ENCODE measurements at places on chromosomes 4 and X.

DNA sequence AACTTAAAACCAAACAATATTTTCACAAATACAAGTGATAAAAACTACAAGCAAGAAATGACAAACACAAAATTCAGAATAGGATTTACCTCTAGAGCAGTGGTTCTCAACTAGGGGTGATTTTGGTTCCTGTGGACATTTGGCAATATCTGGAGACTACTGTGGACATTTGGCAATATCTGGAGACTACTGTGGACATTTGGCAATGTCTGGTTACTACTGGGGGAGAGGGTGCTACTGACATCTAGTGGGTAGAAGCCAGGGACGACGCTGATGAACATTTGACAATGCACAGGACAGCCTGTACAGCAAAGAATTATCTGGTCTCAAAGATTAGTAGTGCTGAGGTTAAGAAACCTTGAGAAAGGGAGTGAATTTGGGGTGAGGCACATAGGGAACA lies 169.8 kb downstream of the CLCN4 start:
- no peak for DNase-seq

DNA sequence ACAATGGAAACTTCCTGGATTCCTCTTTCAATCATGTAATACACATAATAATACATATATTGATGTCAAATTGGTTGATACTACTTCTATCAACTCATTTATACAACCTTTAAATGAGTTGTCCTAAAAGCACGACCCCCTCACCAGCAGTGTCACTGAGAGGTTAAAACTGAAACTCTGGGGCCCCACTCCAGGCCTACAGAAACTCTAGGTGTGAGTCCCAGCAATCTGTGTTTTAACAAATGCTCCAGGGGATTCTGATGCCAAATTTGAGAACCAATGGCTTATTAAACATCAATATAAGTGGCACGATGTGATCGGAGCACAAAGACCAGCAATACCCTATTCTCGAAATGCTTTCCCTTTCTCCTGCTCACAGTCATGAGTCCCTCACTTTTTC lies 47.9 kb downstream of the ATP8A1 start:
- DNase-seq = no peak

DNA sequence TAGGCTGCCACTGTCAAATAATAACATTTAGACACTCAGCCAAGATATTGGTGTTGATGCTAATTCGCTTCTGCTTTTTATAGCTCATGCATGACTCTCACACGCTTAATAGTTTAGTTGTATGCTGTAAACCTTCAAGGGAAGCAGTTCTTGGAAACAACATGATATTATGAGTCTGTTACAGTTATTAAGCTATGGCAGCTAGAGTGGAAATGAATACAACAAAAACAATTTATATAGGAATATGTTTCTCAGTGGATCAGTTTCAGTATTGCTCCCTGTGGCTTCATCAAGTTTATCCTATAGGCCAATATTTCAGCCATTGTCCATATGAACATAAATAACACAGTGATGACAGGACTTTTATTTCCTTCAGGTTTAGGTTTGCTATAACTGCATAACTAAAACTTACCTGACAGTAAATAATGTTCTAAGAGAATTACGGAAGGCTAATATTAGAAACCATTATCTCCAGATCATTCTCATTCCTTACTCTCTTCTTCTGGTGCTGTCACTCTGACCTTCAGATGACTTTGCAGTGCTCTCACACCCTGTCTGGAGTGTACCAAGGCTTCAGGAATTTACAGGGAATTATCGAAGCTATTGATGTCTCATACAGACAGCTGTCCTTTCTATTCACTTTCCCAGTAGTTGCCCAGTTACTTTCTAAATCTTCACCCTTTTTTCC lies 555.0 kb downstream of the ANKRD50 start:
- DNase-seq = no peak

DNA sequence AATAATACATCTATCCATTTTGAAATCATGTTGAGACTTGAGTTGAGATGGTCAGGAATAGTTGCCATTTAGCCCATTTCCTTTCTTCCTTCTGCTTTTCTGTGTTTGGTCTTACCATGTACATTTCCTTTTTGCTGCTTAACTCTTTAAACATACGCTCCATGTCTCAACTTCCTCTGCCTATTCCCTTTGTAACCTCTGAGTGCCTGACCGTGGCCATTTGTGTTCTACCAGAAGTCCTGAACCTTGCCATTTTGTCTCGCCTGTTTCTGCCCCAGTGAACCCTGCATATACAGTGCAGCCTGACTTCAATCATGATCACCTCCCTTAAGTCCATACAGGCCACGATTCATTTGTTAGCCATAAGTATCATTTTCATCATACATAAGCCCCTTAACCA lies 169.0 kb downstream of the RAPGEF2 start:
- no peak for DNase-seq

- no peak for DNase-seq
Observed at GRCh38 chrX:110414273-110414672, 55.6 kb downstream of the RTL9 start.

DNA sequence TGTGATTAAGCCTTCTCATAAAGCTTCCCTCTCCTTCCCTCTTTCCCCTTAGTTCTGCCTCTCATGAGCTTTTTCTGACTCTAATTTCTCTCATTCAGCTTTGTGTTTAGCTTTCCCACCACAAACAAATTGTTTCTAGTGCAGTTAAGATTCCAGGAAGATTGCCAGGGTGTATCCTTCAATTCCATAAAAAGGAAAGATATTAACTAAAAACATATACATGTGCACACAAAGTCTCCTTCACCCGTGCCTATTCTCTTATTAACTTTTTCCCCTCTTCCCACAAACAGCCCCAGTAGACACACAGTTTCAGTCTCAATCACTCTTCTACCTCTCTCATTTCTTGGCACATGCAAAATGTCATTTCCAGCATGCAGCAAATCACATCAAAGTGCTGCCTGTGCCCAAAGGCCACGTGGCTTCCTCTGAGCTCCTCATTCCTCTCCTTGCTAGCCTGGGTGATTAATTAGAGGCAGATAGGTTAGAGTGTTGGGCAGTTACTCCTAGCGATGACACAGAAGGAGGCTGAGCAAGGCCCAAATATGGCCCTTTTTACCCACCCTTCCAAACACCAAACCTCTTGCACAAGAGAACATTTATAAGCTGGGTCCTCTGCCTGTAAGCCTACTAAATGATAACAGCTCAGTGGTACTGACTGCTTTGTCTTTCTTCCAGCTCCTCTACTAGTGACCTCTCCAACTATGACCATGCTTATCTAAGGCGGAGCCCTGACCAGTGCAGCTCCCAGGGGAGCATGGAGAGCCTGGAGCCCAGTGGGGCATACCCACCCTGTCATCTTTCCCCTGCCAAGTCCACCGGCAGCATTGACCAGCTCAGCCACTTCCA lies 159.6 kb downstream of the SOWAHB start:
- no peak for DNase-seq

DNA sequence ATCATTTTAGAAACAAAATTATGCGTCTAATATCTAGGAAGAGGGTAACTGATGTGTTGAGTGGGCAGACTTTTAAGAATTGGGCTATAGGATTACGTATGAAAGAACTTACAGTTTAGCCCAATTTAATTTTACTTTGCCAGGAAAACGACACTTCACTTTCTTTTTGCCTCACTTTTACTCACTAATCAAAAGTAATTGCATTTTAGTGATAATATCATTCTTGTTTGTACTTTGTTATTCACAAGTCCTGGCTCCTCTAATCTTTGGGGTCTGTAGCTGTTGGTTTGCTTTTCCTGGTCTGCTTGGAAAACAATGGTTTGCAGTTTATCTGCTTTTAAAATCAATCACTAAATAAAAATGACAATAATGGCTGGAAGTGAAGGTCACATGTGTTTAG lies 2.9 kb upstream of the ARX start:
- no peak for DNase-seq

- DNase-seq = no peak
Observed at GRCh38 chrX:133544778-133545177, 129.5 kb upstream of the GPC4 start.

DNA sequence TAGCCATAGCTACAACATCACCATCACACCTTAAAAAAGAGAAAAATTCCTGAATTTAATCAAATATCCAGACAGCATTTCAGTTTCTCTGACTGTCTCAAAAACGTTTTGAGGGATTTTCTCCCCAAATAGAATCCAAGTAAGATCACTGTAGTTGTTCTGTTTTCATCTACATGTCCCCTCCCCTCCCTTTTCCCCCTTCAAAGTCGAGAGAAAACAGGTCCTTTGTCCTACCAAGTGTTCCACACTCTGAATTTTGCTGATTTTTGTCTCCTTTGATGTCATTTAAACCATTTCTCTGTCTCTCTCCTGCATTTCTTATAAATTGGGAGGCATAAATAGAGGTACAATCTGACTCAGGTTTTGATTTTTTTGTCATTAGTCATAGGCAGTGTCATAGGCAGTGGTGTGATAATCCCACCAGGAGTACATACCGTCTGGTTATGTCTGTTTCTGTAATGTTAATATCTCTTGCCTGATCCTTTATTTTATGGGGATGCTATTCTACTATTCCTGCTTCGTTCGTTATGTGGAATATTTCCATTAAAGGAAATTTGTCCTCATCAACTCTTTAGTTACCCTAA lies 348.6 kb downstream of the PTTG2 start:
- DNase-seq = no peak

GRCh38 chr4:163922302-163922701 lies 427.8 kb downstream of the TMA16 start:
- no peak for DNase-seq

- DNase-seq = no peak
Observed at GRCh38 chrX:132046533-132046932, 23.4 kb downstream of the STK26 start.

- no peak for DNase-seq
Observed at GRCh38 chr4:146095091-146095690, 80.3 kb upstream of the LSM6 start.

DNA sequence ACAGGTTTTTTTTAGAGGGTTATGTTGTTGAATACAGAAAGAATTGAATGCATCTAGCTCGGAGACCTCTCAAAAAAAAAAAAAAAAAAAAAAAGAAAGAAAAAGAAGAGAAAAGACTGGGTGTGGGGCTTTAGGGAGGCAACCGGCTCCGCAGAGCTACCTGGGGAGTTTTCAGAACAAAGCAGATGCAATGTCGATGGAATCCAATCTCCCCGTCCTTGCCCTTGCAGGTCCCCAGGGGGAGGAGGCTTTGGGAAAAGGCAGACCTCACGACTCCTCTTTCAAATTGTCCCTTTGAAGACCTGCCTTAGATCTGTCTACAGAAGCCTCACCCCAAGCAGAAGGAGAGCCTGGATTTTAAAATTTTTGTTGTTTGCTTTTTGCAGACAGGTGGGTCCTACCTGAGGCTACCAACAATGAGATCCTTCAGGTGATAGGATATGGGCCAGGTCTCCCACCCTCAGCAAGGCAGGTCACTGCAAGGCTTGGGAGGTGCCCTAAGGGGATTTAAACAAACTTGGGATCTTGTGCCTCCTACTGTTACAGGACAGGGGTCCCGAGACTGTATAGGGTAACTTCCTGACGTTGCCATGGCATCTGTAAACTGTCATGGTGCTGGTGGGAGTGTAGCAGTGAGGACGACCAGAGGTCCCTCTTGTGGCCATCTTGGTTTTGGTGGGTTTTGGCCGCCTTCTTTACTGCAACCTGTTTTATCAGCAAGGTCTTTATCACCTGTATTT lies 75.2 kb upstream of the PRKX start:
- no peak for DNase-seq

- no peak for DNase-seq
Observed at GRCh38 chrX:23434356-23434884, 99.8 kb downstream of the PTCHD1 start.

- DNase-seq = no peak
Observed at GRCh38 chr4:176453079-176453478, 133.3 kb downstream of the SPCS3 start.

DNA sequence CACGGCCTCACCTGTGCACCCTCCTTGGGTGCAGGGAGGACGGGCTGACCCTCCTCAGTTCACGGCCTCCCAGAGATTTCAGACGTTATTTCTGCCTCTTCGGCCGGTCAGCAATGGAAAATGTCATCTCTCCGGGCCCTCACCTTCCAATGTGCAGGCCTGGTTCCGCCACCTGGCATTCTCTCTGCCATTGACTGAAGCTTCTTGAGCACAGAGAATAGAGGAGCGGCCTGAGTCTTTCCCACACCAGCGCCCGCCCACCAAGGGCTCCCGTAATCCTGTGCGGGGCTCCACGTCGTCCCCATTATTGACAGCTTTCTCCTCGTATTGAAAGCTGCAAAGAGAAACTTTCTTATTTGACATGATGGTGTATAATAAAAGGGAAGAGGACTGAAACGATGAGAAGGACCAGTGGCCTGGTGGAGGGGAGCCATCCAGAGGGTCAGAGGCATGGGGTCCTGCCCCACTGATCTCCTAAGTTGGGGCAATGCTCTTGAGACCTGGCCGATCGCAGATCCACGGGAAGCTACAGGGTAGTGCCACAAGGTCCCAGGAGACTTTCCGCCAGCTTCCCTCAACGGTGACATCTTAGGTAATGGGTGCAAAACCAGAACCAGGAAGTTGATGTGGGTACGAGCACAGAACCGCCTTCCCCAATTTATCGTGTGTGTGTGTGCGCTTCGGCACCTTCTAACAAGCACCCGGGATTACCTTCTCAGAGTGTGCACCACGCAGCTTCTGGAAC lies 20.6 kb downstream of the HTRA3 start:
- DNase-seq = no peak

GRCh38 chr4:109910256-109910655 lies 2.4 kb upstream of the EGF start:
- DNase-seq = no peak

DNA sequence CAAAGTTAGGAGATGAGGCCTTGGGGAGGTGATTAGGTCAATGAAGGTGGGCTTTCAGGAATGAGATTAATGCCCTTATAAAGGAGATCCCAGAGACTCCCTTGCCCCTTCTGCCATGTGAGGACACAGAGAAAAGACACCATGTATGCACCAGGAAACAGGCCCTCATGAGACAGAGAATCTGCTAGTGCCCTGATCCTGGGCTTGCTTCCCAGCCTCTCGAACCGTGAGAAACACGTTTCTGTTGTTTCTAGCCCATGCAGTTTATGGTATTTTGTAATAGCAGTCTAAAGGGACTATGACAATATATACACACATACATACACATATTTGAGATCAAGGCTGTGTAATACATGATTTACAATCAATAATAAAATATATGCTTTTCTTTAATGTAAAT lies 41.4 kb upstream of the ENPP6 start:
- no peak for DNase-seq

DNA sequence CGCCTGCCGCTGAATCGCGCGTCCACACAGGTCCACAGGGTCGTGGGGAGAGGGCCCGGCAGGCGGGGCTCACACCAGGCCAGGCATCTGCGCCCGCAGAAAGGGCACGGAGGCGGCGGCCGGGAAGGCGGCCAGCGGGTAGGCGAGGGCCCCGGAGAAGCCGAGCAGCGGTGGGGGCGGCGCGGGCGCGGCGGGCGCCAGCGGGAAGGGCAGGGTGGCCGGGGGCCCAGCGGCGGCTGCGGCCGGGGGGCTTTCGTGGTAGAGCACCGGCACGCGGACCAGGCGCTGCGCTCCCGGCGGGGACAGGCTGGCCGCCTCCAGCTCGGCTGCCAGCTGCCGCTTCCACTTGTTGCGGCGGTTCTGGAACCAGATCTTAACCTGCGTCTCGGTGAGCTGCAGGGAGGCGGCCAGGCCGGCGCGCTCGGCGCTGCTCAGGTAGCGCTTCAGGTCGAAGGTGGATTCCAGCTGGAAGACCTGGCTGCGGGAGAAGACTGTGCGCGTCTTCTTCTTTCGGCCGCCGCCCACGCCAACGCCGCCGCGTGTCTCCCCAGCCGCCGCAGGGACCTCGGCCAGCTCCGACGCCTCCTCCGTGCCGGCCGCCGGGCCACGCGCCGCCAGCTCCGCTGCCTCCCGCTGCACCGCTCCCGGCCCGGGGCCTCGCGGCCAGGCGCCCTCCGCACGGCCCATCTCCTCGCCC lies 3.9 kb downstream of the HMX1 start:
- DNase-seq = no peak

All from DMS79 (cell line).